ENCODE measurements at places on chromosomes 5 and 9. TPM values are rescaled to one million over a fixed set of nuclear protein-coding genes. Genes with fewer than 3 reads are reported as not detected.

AHRR gene
- 17.8 TPM for total RNA-seq

ARID3C gene
- not detected for total RNA-seq

PCDHA12 gene
- not detected for total RNA-seq

GRCh38 chr5:59161221-59162105 is 578.6 kb downstream of the RAB3C start:
- no peak overlapping the region for H3K4me3 ChIP-seq
- H3K27ac ChIP-seq = no peak overlapping the region
- no peaks in the 10 kb centered on the region for H3K36me3 ChIP-seq

- H3K27me3 ChIP-seq = no peaks in the 10 kb centered on the region
- peaks cover 18% of the 10 kb centered on the region for H3K4me1 ChIP-seq
- no peak overlapping the region for H3K4me3 ChIP-seq
- H3K36me3 ChIP-seq = no peaks in the 10 kb centered on the region
- H3K27ac ChIP-seq = no peak overlapping the region
- DNase-seq = peak; percentile 51
Measured at GRCh38 chr9:84322828-84323227, 17.7 kb downstream of the SLC28A3 start.

DNA sequence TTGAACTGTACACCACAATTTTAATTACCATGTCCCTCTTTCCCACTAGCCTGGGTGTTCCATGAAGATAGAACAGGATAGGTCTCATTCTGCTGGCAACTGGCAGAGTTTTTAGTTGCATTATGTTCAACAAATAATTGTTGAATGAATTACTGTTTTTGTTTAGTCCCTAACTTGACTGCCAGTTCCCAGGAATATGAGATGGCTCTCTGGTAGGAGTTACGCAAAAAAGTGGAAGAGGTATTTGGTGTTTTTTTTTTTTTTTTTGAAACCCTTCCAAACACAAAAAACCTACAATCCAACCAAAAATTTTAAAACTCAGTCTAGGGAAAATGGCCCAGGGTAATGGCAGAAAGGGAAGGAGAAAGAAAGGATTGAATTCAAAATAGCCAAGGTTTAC is 153.6 kb downstream of the GNAQ start:
- H3K27ac ChIP-seq = no peak overlapping the region
- peaks cover 4% of the 10 kb centered on the region for H3K4me1 ChIP-seq
- DNase-seq = no peak
- H3K4me3 ChIP-seq = no peak overlapping the region

DNA sequence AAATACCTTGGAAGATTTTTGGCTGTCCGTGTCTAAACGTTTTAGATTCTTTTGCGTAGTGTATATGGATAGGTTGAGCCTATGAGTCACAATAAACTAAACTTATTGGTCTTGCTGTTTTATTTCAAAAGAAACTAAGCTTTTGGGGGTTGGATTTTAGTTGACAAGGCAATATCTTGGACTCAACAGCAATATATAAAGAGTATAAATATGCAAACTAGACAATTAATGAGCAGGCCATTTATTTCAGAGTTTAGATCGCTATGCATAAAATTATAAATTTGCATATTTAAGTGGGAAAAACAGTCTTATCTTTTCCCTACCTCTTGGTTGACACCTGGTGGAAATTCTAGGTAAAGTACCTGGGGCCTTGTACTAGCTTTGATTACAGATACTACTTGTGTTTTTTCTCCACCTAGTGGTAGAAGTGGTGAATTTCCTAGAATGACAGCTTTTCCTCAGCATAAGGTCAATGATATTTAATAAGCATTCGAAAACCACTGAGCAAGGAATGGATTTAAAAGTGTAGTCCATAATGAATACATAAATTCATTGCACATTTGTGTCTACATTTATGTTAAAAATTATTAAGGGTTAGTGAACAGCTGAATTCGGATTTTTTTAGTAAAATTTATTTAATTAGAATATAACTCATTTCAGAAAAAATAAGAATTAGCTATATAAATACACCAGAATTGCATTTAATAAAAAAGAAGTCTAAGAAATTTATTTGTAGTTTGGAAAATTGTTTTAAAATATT is 1.7 kb upstream of the ARRDC3 start:
- H3K36me3 ChIP-seq = peaks cover 8% of the 10 kb centered on the region
- H3K4me3 ChIP-seq = no peak overlapping the region
- DNase-seq = peak; percentile 48
- no peak overlapping the region for H3K27ac ChIP-seq
- no peaks in the 10 kb centered on the region for H3K27me3 ChIP-seq
- H3K4me1 ChIP-seq = peaks cover 9% of the 10 kb centered on the region

DNA sequence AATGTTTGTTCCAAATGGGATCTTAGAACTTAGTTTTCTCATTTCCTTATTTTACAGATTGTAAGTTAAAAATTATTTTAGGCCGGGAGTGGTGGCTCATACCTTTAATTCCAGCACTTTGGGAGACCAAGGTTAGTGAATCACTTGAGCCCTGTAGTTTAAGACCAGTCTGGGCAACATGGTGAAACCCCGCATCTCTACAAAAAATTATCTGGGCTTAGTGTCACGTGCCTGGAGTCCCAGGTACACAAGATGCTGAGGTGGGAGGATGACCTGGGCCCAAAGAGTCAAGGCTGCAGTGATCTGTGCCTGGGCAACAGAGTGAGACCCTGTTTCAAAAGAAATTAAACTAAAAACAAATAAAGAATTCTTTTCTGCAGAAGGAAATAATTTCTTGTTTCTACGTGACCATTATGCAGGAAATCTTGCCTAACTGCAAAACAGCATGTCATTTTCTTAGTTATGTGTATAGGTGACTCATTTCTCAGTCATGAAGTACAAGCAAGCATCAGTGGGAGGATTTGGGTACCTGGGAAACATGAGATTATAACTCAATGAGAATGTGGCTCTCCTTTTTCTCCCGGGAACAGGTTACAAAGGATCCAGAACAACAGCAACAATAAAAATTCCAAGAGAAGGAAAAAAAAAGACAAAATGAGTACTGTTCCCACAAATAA is 375.1 kb upstream of the ST8SIA4 start:
- DNase-seq = no peak
- no peaks in the 10 kb centered on the region for H3K27me3 ChIP-seq
- no peaks in the 10 kb centered on the region for H3K4me1 ChIP-seq

GRCh38 chr5:83741571-83741970 is 20.9 kb upstream of the HAPLN1 start:
- H3K36me3 ChIP-seq = no peaks in the 10 kb centered on the region
- no peaks in the 10 kb centered on the region for H3K4me1 ChIP-seq
- H3K4me3 ChIP-seq = no peak overlapping the region
- DNase-seq = no peak

GRCh38 chr9:33765411-33765810 is 29.9 kb upstream of the PRSS3 start:
- H3K36me3 ChIP-seq = no peaks in the 10 kb centered on the region
- no peaks in the 10 kb centered on the region for H3K27me3 ChIP-seq
- no peaks in the 10 kb centered on the region for H3K4me1 ChIP-seq
- no peak overlapping the region for H3K27ac ChIP-seq
- H3K4me3 ChIP-seq = no peak overlapping the region

- H3K4me1 ChIP-seq = peaks cover 22% of the 10 kb centered on the region
- no peaks in the 10 kb centered on the region for H3K36me3 ChIP-seq
- DNase-seq = no peak
- H3K27ac ChIP-seq = no peak overlapping the region
Measured at GRCh38 chr5:37807015-37807414, 32.8 kb downstream of the GDNF start.
